Neural crest cell (in vitro differentiated cells): ENCODE measurements at places on chromosomes 3 and 15.
A peak's percentile ranks its signal among the peaks of the same experiment; 100 is the strongest.

DNA sequence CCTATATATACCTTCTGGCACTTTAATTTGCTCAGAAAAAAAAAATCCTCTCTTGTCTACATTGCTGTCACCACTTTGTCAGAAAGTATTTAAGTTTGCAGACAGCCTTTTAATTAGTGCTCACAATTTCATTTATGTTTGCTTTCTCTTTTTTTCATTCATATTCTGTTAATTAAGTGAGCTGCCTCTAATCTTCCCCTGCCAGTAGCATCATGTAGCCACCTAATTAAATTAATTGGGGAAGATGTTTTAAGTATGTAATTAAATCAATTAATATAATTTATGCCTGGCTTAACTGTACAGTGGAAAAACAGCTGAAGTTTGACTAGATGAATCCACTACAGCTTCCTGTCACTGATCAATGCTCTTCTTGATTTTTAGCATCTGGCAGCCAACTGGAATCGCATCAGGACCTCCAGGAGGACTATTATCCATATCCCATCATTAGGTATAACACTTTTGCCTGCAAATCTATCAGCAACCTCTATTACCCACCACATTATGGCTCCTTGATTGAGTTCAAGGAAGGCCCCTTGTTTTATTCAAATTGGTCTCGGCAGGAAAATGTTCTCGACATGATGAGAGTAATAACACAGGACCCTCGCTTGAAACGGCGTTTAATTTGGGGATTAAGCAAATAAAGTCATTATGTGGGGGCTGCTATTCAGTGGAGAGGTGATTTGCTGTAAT lies 118.5 kb downstream of the IQCH start:
- no peak for DNase-seq

DNA sequence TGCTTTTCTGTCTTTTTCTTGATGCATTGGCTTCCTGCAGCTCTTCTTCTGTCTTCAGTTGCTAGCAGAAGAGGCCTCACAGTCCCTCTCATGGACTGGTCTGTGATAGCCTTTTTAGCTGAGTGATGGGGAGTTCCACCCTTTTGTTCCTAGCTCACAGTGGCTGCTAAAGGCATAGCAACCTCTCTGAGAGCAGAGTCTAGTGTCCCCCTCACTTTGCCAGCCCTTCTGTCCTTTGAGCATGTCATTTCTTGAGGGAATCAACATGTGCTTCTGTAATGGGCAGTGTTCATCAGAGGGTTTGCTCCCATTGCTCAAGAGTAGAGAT lies 44.4 kb downstream of the GAP43 start:
- DNase-seq, result no peak

- DNase-seq, result no peak
Measured at GRCh38 chr3:40877631-40878463, 321.5 kb upstream of the CTNNB1 start.

DNA sequence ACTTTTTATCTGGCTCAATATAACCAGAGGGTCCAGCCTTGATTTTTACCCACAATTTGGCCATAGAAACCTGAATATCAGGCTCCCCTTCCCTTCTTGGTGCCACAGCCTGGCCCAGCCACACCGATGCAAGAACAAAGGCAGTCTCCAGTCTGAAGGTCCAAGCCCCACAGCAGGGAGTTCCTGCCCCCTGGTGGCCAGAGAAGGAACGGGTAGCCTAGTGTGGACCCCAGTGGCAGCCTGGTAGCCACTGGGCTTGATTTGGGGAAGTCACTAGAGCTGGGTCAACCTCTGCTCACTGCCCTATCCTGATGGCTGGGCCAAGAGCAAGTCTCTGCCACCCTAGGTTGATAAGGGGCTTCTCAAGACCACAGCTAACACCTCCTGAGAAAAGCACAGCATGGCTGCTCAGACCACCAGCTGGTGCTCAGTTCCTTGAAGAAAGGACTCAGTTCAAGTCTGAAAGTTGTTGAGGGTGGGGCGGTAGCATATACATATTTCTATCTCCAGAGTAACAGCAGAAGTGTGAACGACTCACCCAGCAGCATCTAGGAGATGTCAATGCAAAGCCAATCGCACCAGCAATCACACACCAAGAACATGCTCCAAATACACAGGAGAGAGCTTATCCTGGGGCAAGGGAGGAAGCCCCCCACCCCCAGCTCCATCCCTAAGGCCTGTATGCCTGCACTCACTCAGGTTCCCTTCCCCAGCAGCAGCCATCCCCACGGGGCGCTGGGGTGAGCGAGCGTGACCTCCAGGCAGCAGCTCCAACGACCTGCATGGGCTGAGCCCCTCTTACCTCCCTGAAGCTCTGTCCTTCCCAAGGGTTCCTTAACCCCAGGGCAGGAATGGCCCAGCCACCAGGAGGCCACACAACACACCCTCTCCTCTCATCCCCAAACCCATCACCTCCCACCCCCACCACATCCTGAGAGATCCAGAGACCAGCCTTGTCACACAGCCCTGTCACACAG lies 7.6 kb downstream of the PFKFB4 start:
- peak; percentile 86 for DNase-seq

GRCh38 chr3:183490653-183491052 lies 62.2 kb upstream of the MCF2L2 start:
- no peak for DNase-seq

GRCh38 chr3:29649815-29650547 lies 369.1 kb downstream of the RBMS3 start:
- no peak for DNase-seq

GRCh38 chr3:48320996-48321395 lies 12.5 kb downstream of the SPINK8 start:
- no peak for DNase-seq

DNA sequence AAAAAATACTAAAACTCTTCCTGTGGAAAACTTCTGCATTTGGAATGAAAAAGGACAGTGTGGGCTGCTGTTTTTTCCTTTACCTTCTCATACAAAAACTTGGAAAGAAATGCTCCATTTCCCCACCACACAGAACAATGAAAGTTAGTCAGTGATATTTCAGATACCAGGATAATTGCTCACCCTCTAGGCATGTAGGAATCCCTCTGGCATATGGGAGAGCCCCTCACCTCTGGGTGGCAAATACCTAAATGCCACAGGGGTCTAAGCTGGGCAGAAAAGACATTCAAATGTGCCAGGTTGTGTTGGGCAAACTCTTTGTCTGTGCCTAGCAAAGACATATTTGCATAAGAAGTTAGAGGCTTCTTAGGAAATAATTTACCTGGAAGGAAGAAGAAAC lies 560.3 kb upstream of the NR2F2 start:
- no peak for DNase-seq

DNA sequence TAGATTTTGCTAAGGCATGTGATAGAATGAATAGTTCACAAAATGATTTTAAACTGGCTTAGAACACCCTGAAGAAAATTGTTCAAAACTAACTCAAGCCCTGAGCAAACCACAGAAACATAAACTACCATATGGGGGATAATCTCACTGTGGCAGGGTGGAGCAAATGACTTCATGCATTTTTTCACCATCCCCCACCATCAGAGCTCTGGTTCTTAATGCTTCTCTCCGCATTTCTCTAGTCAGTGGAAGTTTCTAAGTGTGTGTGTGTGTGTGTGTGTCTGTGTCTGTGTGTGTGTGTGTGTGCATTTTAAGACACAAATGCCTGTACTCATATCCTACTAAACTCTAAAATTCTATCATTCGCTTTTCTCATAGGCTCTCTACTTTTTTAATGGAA lies 107.1 kb upstream of the PHLDB2 start:
- no peak for DNase-seq

DNA sequence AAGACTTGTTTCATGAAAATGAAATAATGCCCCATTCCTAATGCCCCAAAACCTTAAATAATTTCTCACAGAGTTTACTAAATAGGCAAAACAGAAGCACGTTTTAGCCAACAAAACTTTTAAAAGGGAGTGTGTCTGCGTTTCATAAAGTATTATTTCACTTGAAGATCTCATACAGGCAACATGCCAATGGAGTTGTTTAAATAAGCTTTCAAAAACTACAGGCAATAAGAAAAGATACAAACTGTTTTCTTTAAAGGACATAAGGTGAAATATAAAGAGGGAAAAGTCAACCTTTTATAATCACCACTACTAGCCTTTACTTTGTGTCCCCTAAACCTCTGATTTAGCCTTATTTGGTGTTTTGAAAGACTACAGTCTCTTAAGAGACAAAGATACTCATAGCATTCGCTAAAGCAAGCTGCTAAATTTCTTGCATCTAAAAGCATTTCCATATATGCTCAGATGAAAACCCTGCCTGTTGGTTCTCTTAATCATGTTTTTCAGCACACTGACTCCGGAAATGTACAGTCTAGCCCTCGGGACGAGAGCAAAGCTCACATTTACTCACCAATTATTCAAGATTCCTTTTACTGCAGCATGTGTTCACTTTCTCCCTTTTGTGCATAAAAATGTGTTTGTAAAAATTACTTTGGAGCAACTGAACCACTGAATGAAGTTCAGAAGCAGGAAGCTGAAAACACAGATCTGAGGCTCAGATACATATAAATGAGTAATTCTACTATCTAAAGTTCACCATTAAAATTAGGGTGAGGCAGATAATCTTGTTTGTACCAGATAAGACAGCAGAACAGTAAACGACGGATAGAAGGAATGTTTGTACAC lies 119.0 kb downstream of the GOLIM4 start:
- no peak for DNase-seq

GRCh38 chr15:93469994-93470393 lies 381.0 kb upstream of the RGMA start:
- peak; percentile 35 for DNase-seq

GRCh38 chr3:102617381-102617780 lies 182.6 kb downstream of the ZPLD1 start:
- no peak for DNase-seq

DNA sequence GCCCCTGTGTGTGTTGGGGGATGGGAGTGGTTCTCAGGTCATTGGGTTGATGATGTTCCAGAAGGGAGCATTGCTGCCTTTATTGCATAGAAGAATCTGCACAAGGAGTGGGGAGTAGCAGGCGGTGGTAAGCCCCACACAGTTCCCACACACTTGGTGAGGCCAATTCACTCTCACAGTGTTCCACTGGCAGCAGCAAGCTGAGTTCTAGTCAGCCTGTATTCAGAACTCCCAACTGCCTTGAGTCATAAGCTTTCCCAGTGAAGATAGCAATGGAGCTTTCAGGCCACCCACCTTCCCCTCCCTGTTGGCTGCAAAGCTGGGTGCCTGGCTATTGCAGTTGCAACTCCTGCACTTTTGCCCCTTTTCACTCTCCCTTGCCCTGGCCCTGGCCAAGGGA lies 181.1 kb upstream of the RBMS3 start:
- DNase-seq, result no peak

GRCh38 chr3:4449043-4449805 lies 17.8 kb downstream of the SUMF1 start:
- no peak for DNase-seq

GRCh38 chr3:116070061-116070460 lies 375.2 kb downstream of the LSAMP start:
- DNase-seq, result no peak

- no peak for DNase-seq
Measured at GRCh38 chr3:181913254-181913653, 201.5 kb downstream of the SOX2 start.
